SJSA1 (cell line): ENCODE measurements at places on chromosomes 2 and 18. TPM values are rescaled to one million over a fixed set of nuclear protein-coding genes. Genes with fewer than 3 reads are reported as not detected.
A peak's percentile ranks its signal among the peaks of the same experiment; 100 is the strongest.

TBR1 gene
- total RNA-seq: 0.03 TPM in 1 of 2 replicates, not detected in the other

SEPTIN10 gene
- 99.8 and 103 TPM in 2 replicates for total RNA-seq

TRABD2A gene
- 11.8 and 18.3 TPM in 2 replicates for total RNA-seq

DSG1 gene
- not detected in 2 replicates for total RNA-seq

PROKR1 gene
- total RNA-seq: 0.03 TPM in 1 of 2 replicates, not detected in the other

MC5R gene
- total RNA-seq: not detected in 2 replicates

RAMP1 gene
- total RNA-seq: 0.22 and 1.7 TPM in 2 replicates

CIB4 gene
- total RNA-seq: not detected in 2 replicates

DNA sequence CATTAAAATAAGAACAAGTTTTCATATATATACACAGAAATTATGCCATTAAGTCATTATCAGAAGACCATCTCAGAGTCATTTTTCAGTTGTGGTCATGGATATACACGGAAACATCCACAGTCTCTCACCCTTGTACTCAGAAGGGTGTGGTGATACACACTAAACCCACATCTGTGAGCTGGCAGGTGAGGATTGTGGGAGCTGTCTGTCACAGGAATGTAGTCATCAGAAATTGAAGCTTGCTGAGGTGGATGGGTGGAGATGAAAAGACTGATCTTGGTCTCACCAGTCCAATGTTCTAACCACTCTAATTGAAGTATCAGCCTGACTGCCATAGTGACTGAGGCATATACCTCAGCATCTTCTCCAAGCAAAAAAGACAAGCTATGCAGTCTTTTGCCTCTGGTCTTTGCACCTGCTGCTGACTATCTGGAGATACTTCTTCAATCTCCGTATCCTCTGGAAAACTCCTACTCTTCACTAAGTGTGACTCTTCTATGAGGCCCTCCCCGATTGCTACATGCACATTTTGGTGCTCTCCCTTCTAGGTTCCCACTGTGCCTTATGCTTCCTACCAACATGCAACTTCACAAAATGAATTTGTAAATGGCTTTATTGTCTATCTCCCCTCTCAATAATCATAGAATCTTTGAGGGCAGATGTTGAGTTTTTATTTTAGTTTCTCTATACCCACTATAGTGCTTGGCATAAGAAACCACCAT, 232.8 kb downstream of the DYM start:
- DNase-seq: no peak

GRCh38 chr2:10007921-10008808, 35.2 kb upstream of the KLF11 start:
- peak; percentile 81 for DNase-seq

- no peak for DNase-seq
Measured at GRCh38 chr18:76458522-76459311, 36.3 kb downstream of the ZNF516 start.

GRCh38 chr18:323253-323622, 55.4 kb upstream of the THOC1 start:
- DNase-seq: peak; percentile 66

DNA sequence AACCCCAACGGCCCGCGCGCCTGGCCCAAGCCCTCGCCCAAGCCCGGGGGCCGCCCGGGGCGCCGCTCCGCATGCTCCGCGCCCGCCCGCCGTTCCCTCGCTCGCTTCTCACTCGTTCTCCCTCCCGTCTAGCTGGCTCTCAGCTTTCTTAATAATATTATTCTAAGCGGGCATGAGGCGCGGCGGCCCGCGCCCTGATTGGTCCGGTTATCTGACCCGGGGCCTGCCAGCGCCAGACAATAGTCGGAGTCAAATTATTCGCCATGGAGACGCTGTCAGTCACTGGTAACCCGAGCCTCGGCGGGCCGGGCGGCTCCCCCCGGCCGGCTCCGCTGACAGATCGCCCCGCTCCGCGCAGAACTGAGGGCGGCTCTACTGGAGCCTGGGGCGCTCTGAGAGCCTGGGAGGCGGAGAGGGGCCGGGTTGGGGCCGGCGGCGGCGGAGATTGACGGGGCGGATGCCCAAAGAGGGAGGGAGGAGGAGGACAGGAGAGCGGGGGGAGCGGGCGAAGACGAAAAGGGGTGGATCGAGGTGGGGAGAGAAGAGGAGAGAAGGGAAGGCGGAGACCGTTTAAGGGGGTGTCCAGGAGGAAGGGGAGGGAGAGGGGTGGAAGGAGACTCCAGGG, at the start of gene SIX2:
Gene SIX2 (minus strand): TSS at position 150 of the 625 bp plus-strand sequence. CDS start 342 bp downstream, outside the sequence.
- DNase-seq: peak; percentile 98

- no peak for DNase-seq
Measured at GRCh38 chr2:205390866-205391265, 291.4 kb upstream of the NRP2 start.

DNA sequence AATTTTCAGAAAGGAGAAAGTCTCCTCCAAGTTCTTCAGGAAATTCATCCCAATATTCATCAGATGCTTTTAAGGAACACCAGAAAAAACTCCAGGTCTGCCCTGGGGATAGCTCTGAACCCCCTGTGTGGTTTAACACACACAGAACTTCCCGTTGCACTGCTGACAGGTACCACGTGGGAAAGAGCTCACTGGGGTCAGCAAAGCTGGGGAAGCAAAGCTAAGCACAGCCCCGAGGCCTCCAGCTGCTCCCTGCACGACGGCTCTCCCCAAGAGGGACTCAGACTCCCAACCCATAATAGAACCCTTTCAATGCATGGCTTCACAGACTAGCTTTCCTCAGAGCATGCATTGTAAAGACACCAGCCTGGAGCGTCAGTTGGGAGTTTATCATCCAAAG, 28.0 kb downstream of the ADI1 start:
- DNase-seq: peak; percentile 14

DNA sequence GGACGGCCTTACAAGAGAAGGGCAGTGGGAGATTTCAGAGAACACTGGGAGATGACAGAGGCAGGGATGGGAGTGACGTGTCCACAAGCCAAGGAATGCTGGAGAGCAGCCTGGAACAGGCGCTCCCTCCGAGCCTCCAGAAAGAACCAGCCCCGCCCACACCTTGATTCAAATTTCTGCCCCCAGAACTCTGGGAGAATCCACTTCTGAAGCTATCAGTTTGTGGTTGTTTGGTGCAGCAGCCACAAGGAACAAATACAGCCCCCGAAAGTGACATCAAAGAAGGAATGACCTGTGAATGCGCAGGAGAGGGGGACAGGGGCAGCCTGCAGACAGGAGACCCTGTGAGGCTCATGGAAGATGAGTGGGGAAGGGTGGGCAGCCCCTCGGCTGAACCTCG, 67.3 kb downstream of the TWIST2 start:
- no peak for DNase-seq

GRCh38 chr2:31297751-31298150, 63.8 kb downstream of the EHD3 start:
- peak; percentile 54 for DNase-seq

GRCh38 chr2:231960810-231961348, 634 bp upstream of the DIS3L2 start:
- no peak for DNase-seq

- no peak for DNase-seq
Measured at GRCh38 chr2:230422149-230422548, 6.1 kb downstream of the SP100 start.

- DNase-seq: no peak
Measured at GRCh38 chr2:222334914-222335313, 36.1 kb upstream of the PAX3 start.

DNA sequence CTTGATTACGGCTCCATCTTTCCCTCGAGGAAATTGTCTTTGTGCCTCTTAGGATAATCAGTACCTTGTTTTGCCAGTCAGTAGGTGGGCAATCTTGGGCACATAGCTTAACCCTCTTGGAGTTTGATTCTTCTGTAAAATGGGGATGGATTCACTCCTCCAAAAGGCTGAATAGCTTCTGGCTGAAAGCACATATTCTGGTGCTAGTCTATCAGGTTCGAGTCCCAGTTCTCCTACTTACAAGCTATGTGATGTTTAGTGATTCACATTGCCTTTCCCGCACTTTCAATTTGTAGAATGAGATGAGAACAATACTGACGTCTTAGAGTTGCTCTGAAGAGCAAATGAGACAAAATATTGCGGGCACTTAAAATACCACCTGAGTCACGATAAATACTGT, 43.9 kb downstream of the ATIC start:
- DNase-seq: no peak

DNA sequence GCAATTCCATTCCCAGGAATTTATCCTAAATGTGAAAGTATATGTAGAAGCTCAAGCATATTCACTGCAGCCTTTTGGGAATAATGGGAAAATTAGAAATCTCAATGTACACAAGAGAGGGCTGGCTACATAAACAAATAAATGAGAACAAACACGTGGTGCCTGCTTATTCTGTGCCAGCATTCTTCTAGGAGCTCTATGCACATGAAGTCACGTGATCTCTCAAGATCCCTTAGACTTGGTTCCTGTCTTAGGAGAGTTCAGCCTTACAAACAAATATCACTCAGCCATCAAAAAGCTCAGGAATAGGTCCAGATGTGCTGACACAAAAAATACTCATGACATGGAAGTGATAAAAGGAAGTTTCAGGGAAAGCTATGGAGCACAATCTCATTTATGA, 92.9 kb upstream of the SP3 start:
- peak; percentile 24 for DNase-seq

GRCh38 chr2:240988571-240989271, 9.7 kb upstream of the SNED1 start:
- no peak for DNase-seq

DNA sequence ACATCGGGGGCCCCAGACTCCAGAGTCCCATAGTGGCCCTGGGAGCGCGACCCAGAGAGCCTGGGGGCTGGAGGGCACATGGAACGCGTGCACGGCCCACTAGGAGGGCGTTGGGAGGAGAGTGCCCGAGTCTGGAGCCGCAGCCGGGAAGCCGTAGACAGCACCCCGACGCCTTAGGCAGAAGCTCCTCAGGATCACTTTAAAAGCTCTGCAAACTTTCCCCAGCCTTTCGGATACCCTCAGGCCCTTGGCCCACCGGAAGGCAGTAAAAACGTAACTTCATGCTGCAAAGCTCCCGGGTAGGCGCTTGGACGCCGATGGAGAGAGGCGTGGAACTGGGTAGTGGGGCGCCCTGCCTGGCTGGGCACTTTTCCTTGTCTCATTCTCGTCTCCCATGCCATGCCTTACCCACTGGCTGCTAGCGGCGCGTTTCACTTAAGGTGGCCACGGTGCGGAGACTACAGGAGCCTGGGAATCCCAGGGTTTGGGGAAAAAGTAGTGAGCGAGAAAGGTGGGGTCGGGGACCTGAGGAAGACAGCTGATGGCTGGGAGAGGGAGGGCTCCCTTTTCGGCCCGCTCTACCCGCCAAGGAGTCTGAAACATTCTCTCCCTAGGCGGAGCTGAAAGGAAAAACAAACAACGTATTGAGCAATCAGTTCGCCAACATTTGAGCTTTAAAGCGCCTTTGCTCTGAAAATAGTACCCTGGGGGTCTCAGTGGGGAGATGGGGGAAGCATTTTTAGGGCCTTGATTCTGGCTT, 141.8 kb downstream of the MEIS1 start:
- DNase-seq: no peak

- DNase-seq: no peak
Measured at GRCh38 chr2:16002575-16002974, 62.2 kb downstream of the MYCN start.

DNA sequence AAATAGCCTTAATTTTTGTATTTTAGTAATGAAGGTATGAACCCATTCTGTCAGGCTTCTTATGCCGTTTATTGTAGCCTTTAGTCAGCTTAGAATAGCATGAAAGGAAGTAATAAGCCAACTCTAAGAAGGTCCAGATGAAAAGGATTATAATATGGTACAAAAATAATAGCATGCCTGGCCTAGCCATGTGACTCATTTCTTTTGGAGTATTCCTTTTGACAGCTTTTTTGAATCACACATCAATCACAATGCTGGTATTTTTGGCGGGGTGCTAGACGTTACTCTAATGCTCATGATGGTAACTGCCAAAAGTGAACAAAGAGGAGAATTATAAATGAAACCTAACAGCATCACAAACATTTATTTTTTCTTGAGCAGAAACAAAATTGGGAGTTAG, 19.9 kb downstream of the FMNL2 start:
- no peak for DNase-seq

GRCh38 chr2:9299161-9300100, 92.8 kb downstream of the ASAP2 start:
- no peak for DNase-seq

GRCh38 chr2:42036413-42036812, 11.4 kb upstream of the PKDCC start:
- DNase-seq: no peak

- DNase-seq: no peak
Measured at GRCh38 chr2:88919087-88919738, 227.7 kb downstream of the RPIA start.

- DNase-seq: no peak
Measured at GRCh38 chr18:45920367-45920766, 46.8 kb downstream of the EPG5 start.

DNA sequence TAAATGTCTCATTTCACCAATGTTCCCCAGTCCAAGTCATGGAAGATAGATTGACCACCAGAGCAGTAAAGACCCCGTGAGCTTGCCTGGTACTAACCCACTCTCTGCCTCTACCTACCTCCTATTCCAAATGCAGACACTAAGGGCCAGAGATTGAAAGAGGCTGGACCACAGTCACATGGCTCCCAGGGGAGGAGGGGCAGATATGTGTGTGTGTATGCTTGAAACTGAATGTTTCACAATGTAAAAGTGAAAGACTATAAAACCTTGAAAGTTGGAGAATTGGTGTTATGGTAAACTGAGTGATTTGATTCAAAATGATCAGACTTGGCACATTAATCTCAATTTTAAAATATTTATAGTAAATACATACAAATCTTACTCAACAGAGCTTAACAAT, 21.7 kb upstream of the KLHL29 start:
- no peak for DNase-seq

DNA sequence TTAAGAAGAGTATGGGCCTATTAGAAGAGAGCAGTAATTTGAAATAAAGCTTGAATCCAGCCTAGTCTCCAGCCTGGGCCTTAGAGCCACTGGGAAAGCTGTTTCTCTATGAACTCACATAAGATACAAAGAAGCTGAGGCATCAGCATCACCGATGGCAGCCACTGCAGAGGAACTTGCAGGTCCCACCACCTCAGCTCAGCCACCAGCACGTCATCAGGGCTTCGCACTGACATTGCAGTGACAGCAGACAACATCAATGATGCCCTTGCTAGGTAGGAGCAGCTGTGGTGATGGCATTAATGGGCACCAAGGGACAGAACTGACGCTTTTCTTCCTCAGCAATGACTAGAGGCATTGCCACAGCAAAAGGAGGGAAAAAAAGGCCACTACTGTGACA, 67.7 kb upstream of the CDC42EP3 start:
- no peak for DNase-seq

DNA sequence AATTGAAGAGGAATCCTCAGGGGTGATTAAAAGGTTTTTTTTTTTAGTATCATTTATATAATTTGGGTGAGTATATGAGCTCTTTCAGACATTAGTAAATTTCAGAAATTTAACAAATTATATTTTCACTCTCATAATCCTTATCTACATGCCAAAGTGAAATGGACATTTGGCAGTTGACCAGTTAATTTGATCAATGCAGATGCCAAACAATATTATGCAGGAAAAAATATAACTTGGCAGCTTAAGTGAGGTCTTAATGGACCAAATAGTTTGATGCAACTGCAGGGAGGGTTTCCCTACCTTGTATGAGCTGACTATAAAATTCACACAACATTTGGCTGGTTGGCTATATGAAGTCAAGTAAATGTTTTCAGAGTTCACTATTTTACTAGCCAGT, 185.2 kb downstream of the CCDC102B start:
- no peak for DNase-seq

- DNase-seq: peak; percentile 34
Measured at GRCh38 chr2:96548558-96549465, 12.3 kb downstream of the ARID5A start.
